ENCODE measurements at places on chromosomes 4 and X.

GRCh38 chrX:3066555-3066954 lies 25.3 kb downstream of the ARSF start:
- no peak for DNase-seq

GRCh38 chr4:71732066-71732465 lies 51.8 kb downstream of the GC start:
- no peak for DNase-seq

DNA sequence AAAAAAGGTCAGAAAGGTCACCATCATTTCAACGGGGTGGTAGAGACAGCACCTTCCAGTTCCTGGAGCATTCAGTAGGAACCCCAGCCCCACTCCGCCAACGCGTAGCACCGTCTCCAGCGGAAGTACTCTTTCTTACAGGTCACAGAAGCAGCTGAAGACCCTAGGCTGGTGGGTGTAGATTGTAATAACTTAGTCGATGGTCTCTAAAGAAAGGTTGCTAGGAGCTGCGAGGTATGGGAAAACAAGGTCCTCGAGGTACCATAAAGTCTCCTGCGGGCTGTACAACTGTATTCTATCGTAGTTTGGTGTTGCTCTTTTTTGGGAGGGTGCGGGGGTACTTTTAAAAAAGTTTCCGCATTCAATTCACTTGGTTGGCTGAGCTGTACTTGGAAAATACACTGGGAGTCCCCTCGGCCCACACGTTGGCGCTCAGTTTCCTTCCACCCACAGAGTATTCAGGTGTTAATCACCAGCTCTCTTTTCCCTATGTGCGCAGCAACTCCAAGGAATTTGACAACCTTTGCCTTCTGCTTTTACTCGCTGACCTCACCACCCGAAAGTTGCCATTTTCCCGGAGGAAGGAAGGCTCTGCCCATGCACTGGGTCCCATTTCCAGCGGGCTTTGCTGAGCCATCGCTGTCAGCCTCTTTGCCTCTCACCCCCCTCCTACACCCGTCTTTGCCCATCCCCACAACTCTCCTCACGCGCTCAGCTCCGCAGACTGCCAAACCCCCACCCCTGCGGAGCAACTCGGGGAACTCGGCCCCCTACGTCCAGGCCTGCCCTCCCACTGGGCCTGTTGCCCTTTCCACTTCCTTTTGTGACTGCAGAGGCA lies 4.8 kb upstream of the SOX3 start:
- no peak for DNase-seq

GRCh38 chr4:169664615-169665014 lies 44.2 kb downstream of the CLCN3 start:
- DNase-seq: no peak

- DNase-seq: no peak
Measured at GRCh38 chr4:68163754-68164153, 34.1 kb upstream of the TMPRSS11F start.

DNA sequence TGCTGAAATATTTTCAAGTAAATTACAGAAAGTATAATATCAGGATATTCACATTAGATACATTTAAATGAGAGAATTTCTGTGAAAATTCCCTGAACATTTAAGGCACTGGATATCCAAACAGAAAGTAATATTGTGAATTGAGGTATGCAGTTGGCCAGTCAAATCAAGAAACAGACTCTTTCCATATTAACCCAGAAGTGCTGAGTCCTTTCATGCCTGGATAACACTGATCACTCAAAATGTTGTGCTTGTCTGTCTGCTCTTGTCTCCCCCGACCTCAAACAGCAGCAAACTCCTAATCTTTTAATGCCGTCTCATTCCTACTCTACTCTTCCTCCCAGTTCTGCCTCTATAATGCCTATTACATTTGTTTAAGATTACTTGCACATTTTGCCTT lies 51.2 kb downstream of the TBC1D9 start:
- no peak for DNase-seq

- DNase-seq: no peak
Measured at GRCh38 chr4:74006009-74006476, 7.6 kb upstream of the CXCL5 start.

DNA sequence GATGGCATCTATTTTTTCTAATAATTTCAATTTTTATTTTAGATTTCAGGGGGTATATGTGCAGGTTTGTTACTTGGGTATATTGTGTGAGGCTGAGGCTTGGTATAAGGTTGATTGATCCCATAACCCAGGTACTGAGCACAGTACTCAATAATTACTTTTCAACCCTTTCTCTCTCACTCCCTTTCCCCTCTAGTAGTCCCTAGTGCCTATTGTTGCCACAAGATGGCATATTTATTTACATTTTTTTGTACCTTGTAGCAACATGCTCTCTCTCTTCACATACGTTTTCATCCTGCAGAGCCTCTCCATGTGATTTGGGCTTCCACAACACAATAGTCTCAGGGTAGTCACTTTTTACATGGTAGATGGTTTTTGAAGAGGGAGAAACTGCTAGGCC lies 172.0 kb downstream of the ATOH1 start:
- no peak for DNase-seq

GRCh38 chrX:154466907-154467306 lies 8.8 kb downstream of the PLXNA3 start:
- no peak for DNase-seq

DNA sequence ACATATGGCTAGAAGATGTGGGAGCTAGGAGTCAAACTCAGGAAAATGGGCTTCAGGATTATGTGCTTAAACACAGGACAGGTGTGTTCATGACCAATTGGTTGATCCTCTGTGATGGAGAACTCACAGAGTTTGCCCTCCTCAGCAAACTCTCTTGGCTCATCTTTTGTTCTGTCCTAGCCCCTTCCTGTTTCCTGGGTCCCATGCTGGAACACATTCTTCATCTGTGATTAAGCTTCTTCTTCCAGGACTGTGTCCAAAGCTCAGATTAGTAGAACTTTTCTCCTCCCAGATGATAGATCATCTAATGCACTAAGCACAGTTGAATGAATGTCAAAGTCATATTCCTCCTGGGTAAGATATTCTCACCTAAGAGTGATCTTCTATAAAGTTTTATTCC lies 38.8 kb upstream of the TCEANC start:
- DNase-seq: no peak

- no peak for DNase-seq
Measured at GRCh38 chrX:95040104-95040503, 1366.1 kb downstream of the FAM133A start.

Measured in activated naive CD4-positive, alpha-beta T cell treated with anti-CD3 and anti-CD28 coated beads, Interleukin-2, amount 10 ng/mL, durations not matched to agents 7 days and 5 days (primary cell).